Gastrocnemius medialis (tissue), 4 donors: ENCODE measurements at places on chromosomes 6 and 20. TPM values are rescaled to one million over a fixed set of nuclear protein-coding genes. Genes with fewer than 3 reads are reported as not detected.

DNA sequence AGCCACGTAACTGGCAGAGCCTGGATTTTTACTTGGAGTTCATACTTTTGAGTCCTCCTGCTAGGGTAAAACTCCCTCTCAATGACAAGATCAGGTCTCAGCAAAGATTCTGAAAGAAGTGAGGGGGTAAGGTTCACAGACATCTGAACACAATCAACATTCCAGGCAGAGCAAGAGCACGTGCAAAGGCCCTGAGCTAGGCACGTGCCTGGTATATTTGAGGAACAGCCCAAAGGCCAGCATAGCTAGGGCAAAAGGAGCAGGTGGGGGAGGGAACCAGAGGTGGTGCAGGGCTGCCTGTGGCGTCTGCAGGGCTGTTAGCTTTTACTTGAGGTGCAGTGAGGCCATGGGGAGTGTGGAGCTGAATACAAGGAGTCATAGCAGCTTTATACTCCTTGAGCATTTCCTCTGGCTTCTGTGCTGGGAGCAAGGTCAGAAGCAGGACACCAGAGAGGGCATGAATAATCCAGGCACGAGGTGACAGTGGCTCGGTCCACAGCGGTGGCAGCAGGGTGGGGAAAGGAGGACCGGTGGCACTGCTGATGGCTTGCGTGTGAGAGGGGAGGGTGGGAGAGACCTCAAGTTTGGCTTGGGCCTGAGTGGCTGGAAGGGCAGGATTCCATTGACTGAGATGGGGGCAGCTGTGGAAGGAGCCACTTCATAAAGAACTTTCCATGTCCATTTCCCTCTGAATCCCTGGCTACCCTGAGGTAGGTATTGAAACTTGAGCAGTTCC is 57.0 kb downstream of the DLGAP4 start:
- DNase-seq, result no peak

GRCh38 chr20:22611636-22612035 is 27.3 kb upstream of the FOXA2 start:
- no peak for DNase-seq

- DNase-seq, result no peak
These were observed 160.5 kb downstream of the ADGRG6 start for GRCh38 chr6:142462260-142462659.

DNA sequence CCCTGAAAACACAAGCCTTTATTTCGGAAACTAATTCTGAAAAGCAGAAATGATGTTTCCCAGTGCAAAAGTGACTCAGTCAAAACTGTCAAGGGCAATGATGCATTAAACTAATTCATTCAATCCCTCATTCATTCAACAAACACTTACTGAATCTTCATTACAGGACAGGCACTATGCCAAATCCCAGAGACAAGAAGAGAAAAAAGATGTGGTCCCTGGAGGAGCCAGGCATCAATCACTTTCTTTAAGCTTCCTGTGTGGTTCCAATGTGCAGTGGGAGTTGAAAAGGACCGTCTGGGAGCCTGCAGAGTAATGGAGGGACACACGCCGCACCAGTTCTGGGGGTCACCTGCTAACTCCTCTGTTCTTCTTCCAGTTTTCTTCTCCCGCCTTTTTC is 113.1 kb downstream of the MBOAT1 start:
- no peak for DNase-seq

DNA sequence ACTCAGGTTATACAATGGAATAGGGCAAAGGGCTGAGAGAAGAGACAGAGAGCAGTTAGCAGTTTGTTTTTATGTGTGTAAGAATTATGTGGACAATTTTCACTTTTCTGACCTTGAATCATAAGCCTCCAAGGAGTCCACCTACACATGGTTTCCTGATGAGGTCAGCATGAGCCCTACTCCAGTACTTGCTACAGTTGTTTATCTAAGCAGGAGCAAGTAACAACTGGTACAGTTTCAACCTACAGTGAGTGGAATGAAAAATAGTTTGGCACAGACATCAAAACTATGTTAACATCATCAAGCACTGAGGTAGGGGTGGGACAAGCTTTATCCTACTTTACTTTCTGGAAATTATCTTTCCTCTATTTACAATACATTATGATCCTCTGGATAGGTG is 426.7 kb upstream of the ID4 start:
- no peak for DNase-seq

GRCh38 chr6:34154668-34155447 is 9.0 kb upstream of the GRM4 start:
- no peak for DNase-seq

MANEA gene
- total RNA-seq, result 2.8 TPM

FAM83C gene
- total RNA-seq, result not detected
